ENCODE measurements at places on chromosomes 6 and 20.

DNA sequence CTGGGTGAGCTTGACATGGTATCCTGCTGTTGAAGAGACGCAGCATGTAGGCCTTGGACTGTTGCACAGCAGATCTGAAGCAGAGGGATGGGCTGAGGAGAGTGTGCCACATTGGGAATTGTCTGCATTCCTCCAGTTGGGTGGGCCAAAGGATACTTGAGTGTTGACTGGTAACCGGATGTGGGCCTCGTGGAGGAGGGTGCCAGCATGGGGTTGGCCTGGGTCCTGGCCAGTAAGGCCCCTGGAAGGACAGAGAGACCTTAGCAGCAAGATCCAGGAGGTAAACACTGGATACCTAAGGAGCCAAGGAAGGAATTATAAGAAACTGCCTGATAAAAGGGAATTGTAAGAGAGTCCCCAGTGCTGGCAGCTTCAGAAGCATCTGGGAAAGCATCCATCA, 76.9 kb downstream of the FIG4 start:
- DNase-seq = no peak

DNA sequence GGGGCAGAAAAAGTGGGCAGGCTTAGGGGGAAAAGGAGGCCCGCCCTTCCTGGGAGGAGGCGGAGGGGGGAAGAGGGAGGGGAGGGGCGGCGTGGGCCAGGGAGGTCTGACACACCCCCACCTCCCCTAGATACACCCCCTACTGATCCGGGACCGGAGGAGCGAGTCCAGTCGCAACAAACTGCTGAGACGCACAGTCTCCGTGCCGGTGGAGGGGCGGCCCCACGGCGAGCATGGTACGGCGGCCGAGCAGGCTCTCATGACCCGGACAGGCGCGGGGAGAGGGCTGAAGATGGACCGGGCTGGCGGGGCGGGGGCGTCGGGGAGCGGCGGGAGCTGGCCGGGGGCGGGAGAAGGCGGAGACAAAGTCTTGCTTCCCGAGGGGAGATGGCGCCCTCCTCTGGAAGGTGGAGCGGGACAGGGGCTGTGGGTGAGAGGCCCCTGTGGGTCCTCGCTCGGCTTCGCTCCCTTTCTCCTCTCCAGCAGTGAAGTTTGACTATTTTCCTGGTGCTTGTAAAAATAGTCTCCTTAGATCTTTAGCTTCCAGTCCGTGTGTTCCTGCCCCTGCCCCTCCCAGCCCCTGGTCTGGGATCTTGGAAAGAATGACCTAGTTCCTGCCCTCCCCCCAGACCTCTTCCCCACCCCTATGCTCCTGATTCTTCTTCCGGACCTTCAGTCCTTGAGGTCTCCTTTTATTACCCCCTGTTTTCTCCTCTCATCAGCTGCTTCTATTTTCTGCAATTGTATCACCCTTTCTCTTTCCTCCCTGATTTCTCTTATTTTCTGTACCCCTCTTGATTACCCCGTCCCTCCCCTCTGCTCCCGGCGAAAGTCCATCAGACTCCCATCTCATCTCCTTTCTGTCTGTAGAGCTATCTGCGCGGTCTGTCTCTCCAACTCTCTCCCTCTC, 6.1 kb downstream of the SYNGAP1 start:
- peak; percentile 87 for DNase-seq

GRCh38 chr6:153096031-153096430, 35.1 kb downstream of the RGS17 start:
- DNase-seq = no peak

GRCh38 chr20:45361793-45362192, 1.2 kb upstream of the SYS1 start:
- DNase-seq = no peak

GRCh38 chr6:101537753-101538316, 144.3 kb downstream of the GRIK2 start:
- DNase-seq = no peak

- no peak for DNase-seq
Measured at GRCh38 chr6:150156460-150156859, 13.6 kb downstream of the PPP1R14C start.

GRCh38 chr6:45486736-45487135, 109.0 kb upstream of the SUPT3H start:
- no peak for DNase-seq

DNA sequence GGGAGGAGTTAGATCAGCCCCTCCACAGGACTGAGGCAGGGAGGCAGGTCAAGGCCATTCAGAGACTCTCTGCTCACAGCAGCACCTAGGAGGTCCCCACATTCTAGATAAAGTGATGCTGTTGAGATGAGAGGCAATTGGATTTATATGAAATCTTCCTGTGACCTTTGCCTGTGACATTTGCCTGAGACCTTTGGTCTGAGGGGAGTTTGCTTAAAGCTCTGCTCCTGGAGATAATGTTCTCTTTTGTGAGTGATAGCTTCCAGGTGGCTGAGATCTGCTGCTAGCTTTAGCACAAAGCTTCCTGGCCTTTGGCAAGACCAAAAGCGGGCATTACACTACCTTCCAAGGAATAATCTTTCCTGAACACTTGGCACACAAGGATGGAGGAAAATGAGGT, 43.3 kb downstream of the TMEM244 start:
- no peak for DNase-seq
